ENCODE measurements at places on chromosomes 3 and 15. TPM values are rescaled to one million over a fixed set of nuclear protein-coding genes. Genes with fewer than 3 reads are reported as not detected.

GCNT3 gene
- total RNA-seq, result not detected

ADGRG7 gene
- 6.0 TPM for total RNA-seq

FETUB gene
- total RNA-seq, result 8.4 TPM

TM4SF18 gene
- total RNA-seq, result 1.8 TPM

SHC4 gene
- total RNA-seq, result 0.04 TPM

GOLGA6D gene
- 0.18 TPM for total RNA-seq

DNA sequence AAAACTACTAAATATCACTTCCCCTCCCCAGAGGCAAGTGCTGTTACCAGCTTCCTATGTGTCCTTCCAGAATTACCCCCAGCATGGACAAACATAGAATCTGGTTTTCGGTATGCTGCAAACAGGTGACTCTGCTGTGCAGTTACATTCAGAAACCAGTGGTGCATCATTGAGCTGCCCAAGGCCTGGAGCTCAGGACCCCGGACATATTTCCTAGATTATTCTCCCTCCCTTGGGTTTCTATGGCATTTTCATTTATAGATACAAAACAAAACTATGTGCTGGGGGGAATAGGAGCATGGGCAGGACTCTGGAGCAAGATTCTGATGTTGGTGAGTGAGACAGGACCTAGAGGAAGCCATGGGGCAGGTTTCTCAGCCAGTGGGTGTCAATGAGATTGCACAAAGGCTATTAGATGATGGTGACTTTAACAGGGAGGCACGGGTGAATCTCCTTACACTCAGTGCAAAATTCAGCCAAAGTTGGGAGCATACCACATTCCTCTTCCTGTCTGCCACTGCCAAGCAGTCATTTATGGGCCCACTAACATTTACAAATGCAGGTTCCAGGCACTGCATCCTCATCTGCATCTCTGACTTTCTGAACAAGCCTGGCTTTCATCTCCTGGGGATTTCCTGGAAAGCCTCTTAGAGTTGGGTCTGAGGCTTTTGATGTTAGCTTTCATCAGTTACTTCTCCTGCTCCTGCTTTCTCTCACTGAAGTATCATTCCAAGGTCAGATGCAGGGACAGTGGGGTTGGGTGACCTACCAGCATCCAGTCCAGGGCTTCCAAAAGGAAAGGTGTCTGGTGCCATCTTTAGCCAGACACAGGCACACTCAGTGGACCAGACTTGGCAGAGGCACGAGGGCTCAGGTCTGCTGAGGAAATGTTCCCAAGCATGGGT, 44.5 kb downstream of the CMTM7 start:
- no peak for DNase-seq

DNA sequence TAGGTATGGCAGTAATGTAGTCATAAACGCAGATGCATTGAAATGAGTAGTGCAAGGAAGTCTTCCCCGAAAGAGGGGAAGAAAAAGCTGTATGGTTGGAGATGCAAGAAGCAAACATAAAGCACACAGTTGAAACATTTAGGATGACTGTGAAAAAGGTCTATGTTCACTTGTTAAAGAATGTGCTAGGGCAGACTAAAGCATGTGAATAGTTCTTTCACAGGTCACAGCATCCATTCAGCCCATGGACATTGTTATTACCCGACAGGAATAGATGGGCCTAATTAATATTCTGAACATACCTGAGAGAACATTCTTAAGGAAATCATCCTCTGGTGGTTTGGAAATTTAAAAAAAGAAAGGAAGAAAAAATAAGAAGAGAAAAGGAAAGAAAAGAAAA, 595.2 kb downstream of the ZIC1 start:
- DNase-seq, result no peak

DNA sequence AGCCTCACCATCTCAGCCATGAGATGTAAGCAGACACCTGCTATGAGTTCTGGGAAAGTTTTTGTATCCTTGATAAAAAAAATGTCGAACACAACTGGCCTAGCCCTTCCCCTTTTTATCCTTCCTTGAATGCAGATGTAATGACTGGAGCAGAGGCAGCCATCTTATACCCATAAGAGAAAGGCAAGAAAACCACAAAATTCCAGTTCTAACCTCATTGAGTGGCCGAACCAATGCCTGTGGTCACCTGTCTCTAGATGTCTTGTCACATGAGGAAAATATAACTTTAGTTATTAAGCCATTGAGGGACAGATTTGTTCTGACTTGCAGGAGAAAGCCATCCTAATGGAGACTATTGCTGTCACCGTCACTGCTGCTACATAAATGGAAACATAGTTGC, 80.4 kb upstream of the SLC6A6 start:
- DNase-seq, result no peak

DNA sequence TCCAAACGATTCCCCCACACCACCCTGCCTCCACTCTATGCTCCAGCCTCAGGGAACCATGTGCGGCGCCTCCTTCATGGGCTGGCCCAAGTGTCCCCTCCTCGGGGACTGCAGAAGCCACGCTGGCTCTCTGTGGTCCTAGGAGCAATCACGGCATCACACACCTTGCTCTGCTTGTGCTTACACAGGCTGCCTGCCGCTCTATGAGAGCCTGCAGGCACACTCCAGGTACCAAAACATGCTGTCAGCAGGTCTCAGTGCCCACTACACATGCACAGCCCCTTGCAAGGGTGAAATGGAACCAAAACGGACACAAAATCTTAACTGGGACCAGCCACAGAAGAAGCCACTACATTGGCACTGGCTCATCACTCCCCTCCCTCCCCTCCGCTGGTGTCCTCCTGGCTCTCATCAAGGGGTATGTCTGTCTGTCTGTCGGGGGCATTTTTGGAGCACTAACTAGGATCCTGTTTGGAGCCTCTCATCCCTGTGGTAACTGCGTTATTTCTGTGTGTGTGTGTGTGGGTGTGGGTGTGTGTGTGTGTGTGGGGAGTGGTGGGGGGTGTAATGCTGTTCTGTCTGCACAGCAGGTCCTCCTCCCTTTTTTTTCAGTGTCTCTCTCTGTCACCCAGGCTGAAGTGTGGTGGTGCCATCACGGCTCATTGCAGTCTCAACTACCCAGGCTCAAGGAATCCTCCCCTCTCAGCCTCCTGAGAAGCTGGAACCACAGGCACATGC, 60.6 kb downstream of the DHX30 start:
- no peak for DNase-seq

GRCh38 chr15:46441294-46442062, 806.6 kb downstream of the SQOR start:
- no peak for DNase-seq

DNA sequence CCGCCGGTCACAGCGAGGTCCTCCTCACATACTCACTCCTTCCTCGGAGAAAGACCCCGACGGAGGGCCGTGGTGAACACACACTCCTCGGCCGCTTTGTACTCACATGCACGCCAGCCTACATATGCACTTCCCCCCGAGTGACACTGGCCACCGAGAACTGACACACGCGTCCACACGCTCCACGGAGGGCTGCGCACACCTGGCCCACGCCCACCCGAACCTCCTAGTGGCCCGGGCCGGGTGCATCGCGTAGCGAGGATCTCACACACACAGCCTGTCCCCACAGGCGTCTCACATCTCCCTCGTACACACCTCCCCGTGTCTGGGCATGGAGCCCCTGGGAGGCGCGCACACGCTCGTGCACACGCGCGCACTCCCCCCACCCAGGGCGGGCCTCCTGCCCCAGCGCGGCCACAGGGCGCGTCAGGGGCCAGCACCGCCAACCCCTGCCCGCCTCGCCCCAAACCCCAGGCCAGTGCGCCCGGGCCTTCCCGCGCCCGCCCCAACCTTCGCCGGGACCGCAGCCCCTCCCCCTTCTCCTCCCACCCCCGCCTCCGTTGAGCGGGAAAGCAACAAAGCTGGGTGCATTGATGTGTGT, 411 bp upstream of the C3orf70 start:
- DNase-seq, result no peak

DNA sequence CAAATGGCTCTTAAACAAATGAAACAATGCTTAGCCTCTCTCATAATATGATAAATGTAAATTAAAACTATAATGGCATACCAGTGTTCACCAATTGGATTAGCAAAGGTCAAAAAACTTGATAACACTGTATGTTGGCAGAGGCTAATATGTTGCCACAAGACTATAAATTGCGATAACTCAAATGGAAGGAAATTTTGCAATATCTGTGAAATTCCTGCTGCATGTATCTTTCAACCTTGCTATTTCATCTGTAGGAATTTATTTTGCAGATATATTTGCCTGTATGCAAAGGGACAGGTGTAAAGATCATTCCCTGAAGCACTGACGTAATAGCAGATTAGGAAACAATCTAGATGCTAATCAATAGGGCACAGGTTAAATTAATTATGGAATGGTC, 191.4 kb upstream of the EIF1B start:
- DNase-seq, result no peak

- no peak for DNase-seq
Measured at GRCh38 chr3:136473716-136474326, 223.7 kb downstream of the PCCB start.

DNA sequence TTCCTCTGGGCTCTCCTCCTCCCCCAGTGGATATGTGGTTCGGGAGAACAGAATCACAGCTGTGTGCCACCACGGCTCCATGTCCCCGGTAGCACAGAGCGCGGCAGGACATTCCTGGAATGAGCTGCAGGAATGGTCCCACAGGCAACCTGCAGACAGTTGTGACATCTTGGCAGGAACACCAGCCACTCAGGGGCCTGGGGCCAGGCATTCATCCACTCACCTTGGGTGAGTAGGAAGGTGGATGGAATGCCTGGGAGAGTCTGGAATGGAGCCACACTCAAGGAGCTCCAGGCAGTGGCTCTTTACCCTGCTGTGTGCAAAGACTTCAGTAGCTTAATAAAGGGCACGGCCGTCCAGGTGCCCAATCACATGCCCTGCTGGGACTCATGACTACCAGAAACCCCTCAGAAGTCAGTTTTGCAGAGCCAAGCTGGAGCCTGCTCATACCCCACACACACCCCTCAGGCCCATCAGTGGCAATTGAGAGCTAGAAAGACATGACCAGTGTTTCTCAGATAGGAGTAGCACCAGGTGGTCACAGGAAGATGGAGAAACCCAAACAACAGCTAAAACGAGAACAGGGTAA, 117.3 kb upstream of the PRR20G start:
- DNase-seq, result no peak

DNA sequence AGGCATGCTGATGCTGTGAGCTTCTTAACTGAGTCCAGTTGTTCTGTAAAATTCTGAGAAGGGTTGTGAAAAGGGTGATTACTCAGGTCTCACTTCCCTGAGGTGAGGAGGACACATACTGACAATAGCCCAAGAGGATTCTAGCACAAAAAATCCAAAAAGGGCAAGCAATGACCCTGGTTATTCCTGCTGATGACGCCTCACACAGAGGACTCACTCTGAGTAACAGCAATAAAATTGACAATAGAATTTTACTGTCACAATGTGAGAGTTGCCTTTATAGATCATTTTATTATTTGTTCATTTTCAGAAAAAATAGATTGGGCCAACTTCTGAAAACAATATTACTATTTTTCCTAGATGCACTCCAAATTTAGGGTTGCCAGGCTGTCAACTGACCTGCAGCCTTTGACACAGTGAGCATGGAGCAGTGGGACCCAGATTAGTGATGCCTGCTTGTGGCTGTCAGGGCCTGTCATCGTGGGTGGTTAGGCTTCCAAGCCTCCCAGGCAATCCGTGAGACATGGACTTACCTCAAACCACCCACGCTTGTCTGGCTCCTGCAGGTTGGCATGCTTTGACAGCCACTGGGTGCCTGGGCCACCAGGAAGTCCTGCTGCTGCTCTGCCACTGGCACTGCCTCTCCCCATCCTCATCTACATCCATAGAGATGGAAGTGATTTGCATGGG, 396.0 kb upstream of the THBS1 start:
- DNase-seq, result no peak

DNA sequence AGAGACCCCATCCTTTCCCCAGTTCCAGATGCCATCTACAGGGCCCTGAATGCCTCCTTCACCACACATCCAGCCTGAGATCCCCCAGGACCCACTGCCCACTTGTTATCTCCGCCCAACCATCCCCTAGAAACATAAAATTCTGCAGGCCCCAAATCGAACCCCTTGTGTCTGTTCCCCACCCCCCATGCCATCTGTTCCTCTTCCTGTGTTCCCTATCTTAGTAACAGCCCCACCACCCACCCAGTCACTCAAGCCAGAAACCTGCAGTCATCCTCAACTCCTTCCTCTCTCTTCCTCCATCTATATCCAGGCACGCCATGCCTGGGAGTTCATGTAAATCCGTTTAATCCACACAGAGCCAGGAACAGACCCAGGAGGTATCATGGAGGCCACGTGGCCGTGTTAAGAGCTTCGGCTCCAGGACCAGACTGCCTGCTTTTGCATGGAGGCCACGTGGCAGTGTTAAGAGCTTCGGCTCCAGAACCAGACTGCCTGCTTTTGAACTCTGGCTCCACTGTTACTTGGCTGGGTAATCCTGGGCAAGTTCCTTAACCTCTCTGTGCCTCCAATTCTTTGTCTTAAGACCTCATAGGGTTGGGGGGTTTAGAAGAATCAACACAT, 4.8 kb downstream of the CSRNP1 start:
- peak; percentile 43 for DNase-seq

DNA sequence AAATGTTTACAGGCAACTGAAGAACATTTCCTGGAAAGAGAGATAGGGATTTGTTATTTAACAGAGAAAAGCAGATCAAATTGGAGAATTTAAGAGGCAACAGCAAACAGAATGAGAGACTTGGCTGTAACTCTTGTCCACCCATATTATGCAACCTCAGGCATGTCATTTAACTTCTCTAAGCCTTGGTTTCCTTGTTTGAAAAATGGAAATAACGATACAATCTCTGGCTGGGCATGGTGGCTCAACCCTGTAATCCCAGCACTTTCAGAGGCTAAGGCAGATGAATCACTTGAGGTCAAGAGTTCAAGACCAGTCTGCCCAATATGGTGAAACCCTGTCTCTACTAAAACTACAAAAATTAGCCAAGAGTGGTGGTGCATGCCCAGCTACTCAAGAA, 23.7 kb downstream of the ARRDC4 start:
- DNase-seq, result no peak

DNA sequence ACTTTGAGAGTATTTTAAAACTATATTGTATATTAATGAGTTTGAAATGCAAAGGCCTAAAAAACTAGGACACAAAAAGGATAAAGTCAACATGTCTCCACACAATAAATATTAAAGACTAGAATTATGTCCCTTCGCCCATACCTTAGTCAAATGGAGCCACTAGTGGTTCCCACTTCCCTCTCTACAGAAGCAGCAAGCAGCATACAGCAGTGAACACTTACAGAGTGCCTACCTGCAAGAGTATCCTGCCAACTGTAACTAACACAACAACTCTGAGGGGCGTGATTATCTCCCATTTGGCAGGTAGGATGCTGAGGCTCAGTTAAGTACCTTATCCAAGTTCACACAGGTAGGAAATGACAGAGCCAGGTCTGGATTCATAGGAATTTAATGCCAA, 17.2 kb downstream of the DYNC1LI1 start:
- DNase-seq, result no peak

- no peak for DNase-seq
Measured at GRCh38 chr3:127740136-127740915, 67.6 kb downstream of the ABTB1 start.

- no peak for DNase-seq
Measured at GRCh38 chr3:197791892-197792647, 1.0 kb downstream of the LRCH3 start.
